ENCODE measurements at places on chromosomes 4 and X.

GRCh38 chr4:144115519-144115918, 25.0 kb downstream of the GYPA start:
- no peak for DNase-seq

GRCh38 chr4:75302648-75303047, 211.6 kb downstream of the RCHY1 start:
- DNase-seq, result no peak

- DNase-seq, result no peak
Measured at GRCh38 chr4:99998062-99998867, 48.2 kb upstream of the H2AZ1 start.

- no peak for DNase-seq
Measured at GRCh38 chr4:113179996-113180395, 130.5 kb downstream of the ANK2 start.

DNA sequence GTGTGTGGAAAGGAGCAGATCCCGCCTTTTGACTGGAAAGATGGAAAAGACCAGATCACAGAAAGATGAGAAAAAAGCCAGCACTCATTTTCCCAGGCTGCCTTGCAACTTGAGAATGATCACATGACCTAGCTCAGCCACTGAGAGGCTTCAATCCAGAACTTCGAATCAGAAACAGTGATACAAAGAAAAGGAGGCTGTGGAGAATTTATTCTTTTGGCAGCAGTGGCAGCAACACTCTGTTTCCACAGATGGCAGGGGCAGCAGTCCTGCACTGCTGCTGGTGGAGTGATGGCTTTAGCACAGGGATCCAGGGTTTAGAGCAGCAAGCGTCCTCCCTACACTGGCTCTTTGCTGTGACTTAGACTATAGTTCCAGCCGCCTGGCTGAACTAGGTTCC, 77.8 kb upstream of the SH3RF1 start:
- no peak for DNase-seq

DNA sequence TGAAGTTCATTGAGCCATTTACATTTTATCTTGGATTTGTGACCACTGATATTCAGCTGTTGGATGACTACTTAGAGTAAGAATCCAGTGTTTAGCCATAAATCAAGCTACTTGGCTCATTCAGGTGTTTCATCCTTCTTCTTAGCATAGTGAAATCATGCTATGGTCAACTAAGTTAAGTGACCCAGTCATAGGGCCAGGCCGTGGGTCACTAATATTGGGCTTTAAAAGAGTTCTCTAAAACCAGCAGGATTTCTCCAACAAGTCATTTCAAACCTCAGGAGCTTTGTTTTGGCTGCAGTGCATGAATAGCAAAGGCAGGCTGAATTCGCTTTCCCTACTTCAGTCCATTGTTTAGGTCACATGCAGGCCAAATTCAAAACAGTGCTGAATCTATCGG, 181.0 kb downstream of the MAML3 start:
- no peak for DNase-seq

- no peak for DNase-seq
Measured at GRCh38 chr4:57154191-57154590, 44.0 kb upstream of the IGFBP7 start.

All from epithelial cell of prostate (primary cell).